ENCODE measurements at places on chromosomes 7 and 10.

- DNase-seq = no peak
Measured at GRCh38 chr7:132321387-132321786, 254.9 kb downstream of the PLXNA4 start.

DNA sequence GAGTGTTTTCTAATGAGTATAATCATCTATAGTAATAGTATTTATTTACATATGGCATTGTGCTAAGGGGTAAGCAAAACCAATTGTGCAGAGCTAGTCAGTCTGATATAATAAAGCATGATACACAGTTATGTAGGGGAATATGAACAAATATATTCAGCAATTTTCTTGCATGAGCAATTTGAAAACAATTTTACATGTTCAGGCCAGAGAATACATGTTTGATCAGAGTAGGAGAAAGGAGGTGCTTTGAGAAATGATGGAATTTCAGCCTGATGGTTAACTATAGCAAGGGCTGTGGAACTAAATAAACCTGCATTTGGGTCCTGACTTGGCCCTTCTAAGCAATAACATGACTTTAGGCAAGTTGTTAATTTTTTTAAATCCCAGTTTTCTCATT, 214.5 kb downstream of the TWIST1 start:
- no peak for DNase-seq

DNA sequence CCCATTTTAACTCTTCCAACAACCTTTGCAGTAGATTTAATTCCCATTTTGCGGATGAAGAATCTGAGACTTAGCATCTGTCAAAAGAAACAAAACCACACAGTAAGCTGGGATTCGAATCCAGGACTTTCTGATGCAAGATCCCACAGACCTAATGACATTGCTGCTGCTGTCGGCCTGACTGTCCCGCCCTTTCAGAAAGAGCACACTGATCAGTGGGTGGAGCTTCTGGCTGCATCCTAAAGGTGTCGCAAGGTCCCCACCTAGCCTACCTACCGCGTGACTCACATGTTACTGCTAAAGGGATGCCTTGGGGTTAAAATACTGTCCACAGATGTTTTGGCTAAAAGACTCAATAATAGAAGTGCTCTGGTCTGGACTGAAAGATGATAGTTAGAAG, 134.7 kb downstream of the EMX2 start:
- no peak for DNase-seq

DNA sequence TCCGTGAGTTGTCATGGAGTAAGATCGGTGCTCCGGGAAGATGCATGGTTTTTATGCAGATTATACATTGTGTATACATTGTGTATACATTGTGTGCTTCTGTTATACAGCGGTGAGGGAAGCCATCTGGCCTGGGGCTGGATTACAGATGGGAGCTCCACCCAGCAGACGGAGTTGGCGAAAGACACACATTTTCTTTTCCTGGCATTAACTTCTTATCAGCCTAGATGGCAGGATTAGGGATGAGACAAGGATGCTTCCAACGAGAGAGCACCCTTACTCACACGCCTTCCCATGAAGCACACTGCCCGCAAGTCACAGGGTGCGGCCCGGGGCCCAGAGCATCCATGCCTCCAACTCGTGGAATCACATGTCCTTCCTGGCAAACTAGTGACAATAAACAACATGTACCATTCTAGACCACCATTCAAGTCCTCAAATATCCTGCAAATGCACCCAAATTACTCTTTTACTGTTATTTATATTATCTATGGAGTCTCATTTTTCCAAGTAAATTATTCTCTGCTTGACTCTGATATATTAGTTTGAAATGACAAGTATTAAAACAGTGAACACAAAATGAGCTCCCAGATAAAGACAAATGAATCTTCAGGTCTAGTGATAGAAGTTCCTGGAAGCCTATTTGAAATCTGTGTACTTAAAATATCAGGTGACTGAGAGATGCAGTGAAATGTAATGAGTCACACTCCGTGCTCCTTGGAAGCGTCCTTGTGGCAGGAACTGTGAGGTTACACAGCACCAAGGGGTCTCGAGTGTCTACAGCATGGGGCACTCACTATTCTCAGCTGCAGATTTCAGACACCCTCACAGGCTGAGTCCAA, 29.8 kb upstream of the PPP2R2D start:
- DNase-seq = no peak

- no peak for DNase-seq
Measured at GRCh38 chr10:4719671-4720070, 106.3 kb upstream of the AKR1E2 start.

- DNase-seq = no peak
Measured at GRCh38 chr7:37970211-37970610, 49.8 kb downstream of the EPDR1 start.

DNA sequence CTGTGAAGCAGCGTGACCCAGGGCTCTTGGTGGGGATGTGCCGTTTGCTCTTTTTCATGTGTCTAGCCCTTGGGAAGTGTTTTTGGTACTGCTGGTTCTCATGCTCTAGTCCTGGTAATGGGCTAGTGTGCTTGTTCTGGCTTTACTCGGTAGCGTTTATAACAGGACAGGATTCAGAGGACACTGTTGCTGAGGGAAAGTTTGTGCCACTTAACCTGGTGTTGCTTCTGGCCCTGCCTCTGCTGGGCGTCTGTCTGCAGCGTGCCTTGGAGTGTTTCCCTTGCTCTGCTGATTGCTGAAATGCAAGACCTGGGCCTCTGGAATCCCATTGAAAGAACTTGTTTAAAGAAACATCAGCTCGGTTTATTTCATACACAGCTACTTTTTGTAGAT, 35.0 kb downstream of the INPP5A start:
- DNase-seq = no peak

GRCh38 chr7:45191396-45191795, 33.8 kb downstream of the RAMP3 start:
- DNase-seq = no peak

DNA sequence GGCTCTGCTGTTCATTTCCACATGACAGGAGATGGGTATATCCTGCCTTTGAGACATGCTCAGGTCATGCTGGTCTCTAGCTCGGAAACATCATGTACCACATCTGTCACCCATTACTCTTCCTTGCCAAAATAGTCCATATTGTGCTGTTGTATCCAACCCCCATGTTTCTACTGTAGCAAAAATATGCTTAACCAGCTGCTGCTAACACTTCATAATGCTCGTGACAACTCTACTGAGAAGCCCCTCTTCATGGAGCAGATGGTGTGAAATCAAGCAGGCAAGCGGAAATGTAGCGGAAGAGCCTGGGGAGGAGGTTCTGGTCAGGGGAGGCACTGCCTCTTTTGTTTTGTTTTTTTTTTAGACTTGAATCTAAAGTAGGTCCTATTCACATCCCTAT, 82.9 kb downstream of the NPY start:
- no peak for DNase-seq

GRCh38 chr10:100645613-100646392, 99.6 kb upstream of the PAX2 start:
- DNase-seq = no peak

GRCh38 chr7:117364339-117365080, 41.7 kb upstream of the WNT2 start:
- DNase-seq = no peak

DNA sequence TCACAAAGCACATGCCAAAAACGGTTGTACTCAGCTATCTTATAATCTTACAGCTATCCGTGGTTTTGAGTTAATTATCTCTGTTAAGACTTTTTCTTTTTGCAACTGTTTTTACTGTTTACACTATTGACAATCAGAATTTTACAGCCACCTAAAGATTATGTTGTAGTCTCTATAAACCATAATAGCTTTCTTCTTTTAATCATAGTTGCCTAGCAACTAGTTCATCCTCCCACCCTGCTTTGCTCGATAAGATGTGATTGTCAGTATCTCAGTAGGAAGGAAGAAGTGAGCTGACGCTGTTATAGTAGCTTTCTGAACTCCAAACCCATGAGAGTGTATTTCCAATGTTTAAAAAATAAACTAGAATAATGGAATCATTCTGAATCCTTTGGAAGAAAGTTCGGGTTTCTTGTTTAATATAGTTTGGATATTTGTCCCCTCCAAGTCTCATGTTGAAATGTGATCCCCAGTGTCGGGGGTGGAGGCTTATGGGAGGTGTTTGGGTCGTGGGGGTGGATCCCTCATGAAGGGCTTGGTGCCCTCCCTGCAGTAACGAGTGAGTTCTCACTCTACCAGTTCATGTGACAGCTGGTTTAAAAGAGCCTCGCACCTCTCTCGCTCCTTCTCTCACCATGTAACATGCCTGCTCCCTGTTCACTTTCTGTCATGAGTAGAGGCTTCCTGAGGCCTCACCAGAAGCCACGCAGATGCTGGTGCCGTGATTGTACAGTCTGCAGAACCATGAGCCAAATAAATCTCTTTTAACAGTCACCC, 68.1 kb downstream of the SVOPL start:
- DNase-seq = no peak

- no peak for DNase-seq
Measured at GRCh38 chr7:77157446-77157845, 35.0 kb downstream of the CCDC146 start.

- no peak for DNase-seq
Measured at GRCh38 chr7:91940171-91940570, 491 bp upstream of the AKAP9 start.

DNA sequence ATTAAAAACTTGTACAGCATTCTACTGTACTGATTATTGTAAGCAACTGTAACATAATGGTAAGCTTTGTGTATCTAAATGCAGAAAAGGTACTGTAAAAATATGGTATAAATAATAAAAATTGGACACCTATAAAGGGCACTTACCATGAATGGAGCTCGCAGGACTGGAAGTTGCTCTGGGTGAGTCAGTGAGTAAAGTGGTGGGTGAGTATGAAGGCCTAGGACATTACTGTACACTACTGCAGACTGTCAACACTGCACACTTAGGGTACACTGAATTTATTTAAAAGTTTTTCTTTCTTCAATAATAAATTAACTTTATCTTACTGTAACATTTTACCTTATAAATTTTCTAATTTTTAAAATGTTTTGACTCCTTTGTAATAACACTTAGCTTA, 118.6 kb upstream of the ASAH2 start:
- DNase-seq = no peak

GRCh38 chr10:77090381-77091356, 546.9 kb downstream of the KCNMA1 start:
- DNase-seq = no peak

DNA sequence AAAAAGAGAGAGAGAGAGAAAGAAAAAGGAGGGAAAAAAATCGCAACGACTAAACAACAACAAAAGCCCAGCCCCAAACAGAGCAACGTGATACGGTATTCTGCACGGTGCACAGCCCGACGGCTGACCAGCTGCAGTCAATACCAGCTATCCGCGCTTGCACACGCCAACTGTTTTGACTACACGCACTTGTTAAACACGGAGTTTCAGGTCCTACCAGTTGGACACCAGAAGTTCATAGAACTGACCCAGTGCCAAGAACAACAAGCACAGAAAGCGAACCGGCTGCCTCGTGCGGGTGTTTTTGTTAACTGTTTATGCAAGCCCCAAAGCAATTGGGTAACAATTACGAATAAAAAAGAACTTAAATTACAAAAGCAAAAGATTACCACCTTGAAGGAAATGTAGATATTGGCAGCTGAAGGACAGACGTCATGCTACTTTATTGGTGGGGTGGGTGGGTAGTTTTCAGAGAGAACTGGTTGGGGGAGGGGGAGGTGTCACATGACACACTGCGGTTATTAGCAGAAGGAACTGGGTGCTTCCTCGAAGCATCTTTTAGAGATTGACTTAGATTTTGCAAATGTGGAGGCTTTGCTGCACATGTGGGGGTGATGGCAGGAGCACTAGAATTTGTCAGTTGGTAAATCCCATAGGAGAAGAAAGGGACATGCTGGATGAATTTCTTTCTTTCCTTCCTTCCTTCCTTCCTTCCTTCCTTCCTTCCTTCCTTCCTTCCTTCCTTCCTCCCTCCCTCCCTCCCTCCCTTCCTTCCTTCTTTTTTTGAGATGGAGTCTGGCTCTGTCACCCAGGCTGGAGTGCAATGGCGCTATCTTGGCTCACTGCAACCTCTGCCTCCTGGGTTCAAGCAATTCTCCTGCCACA, 110.6 kb upstream of the EFCAB10 start:
- DNase-seq = peak; percentile 27

GRCh38 chr7:149816794-149817193, 21.4 kb upstream of the ZNF862 start:
- DNase-seq = no peak

- DNase-seq = no peak
Measured at GRCh38 chr7:51275532-51275931, 41.1 kb downstream of the COBL start.

DNA sequence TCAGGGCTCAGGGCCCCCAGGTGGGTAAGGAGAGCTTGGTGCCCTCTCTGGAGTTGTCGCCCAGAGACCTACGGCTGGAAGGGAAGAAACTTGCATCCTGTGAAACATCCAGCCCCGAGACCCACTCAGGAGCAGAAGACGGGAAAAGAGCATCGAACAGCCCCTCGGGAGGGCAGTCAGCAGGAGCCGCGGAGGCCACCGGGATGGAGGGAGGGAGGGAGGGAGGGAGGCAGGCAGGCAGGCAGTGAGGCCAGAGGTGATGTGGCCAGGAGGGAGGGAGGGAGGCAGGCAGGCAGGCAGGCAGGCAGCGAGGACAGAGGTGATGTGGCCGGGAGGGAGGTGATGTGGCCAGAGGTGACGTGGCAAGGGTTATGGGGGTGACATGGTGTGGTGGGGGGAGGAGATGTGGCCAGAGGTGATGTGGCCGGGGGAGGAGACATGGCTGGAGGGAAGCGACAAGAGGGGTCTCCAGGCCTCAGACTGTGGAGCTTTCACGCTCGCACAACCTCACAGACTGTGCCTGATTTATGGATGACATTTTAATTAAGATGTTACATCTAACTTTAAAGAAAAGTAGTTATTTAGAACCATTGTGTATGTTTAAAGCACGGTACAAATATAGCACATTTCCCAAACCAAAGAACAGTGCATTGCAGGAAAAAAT, 141.1 kb downstream of the DIP2C start:
- no peak for DNase-seq

DNA sequence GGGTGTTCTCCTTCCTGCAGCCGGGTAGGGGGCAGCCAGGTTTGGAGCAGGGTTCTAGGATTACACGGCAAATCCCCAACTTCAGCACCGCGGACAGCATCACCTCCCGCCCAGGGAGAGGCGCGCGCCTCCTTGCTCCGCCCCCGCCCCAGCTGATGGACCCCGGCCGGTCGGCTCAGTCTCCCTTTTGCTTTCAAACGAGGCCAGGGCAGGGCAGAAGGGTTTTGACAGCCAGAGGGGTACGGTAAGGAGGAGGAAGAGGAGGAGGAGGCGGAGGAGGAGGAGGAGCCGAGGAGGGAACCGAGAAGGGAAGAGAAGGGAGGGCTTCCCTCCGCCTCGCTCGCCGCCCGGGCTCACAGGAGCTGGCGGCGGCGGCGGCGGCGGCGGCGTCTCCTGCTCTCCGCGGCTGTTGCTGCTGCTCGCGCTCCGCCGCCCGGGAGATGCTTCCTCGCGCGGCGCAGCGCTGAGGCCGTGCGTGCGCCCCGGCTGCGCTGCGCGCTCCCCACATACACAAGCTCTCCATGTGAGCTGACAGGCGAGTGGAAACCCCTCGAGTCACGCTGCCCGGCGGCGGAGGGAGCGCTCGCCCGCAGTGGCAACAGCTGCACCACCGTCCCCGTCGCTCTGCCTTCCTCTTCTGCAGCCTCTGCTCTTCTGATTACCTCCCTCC, 615 bp upstream of the CNTNAP2 start:
- no peak for DNase-seq

Measured in esophagus squamous epithelium (tissue), 5 donors.